Activated CD4-positive, alpha-beta T cell treated with anti-CD3 and anti-CD28 coated beads, Interleukin-2, amount 50 U/mL, for 48 hours (primary cell): ENCODE measurements at places on chromosomes 12 and 14.

- DNase-seq = no peak
Measured at GRCh38 chr14:96585672-96586013, 83.5 kb downstream of the PAPOLA start.

GRCh38 chr12:92063641-92064040 lies 82.0 kb downstream of the BTG1 start:
- DNase-seq = no peak

DNA sequence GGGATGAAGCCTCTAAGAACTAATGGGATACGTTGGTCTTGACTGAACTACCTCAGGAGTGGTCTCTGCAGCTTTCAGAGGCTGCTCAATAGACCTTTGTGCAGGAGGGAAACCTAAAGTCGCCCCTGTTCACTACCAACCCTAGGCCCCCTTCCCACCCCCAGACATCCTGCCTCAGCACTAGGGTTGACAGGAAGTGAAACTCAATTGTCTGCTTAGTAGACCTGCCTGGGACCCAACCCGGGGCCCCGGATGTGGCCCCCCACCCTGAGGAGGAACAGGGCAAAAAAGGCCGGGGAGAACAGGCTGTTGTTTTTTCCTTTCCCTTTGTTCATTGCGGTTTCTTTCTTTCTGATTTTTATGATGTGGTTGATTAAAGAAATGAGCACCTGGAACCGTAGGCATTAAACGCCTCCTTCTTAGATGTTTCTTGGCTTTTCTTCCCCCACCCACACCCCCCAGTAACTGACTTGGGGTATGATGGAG lies 1.6 kb upstream of the DGKA start:
- DNase-seq = peak; percentile 86

DNA sequence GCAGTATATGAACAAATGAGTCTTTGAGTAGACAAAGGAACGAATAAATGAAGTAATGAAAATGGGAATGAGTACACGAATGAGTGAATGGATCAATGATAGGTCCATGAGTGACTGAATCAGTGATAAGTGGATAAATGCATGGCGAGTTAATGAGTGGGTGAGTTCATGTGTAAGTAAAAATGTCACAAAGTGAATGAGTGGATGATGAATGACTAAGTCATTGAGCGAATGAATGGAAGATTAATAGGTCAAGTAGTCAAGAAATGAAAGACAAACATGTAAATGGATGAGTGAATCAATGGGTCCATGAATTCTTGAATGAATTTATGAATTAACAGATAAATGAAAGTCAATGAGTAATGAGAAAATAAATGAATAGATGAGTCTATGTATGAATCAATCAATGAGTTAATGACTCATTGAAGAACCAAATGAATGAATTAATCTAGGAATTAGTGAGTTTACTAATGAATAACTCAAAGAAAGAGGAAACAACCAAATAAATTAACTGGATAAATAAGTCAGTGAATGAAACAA lies 97.3 kb upstream of the RTL1 start:
- no peak for DNase-seq

- no peak for DNase-seq
Measured at GRCh38 chr14:28119849-28120248, 646.7 kb upstream of the FOXG1 start.

GRCh38 chr14:96247031-96247430 lies 9.0 kb upstream of the BDKRB1 start:
- no peak for DNase-seq

DNA sequence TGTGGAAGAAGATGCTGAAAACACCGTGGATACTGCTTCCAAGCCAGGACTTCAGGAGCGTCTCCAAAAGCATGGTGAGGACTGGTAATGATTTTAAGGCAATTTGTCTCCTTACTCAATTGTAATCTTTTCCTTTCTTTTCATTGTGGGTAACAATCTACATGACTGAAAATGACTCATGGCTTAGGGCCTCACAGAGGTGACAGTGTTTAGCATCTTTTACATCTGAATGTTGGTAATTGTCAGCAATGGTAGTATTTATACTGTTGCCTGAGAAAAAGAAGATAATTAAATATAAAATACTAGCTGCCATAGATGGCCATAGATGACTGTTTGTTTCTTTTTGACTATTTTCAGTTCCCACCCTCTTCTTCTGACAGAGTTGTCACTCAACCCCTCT lies 31.6 kb downstream of the TULP3 start:
- no peak for DNase-seq

- no peak for DNase-seq
Measured at GRCh38 chr12:94445662-94446061, 14.0 kb downstream of the CEP83 start.

DNA sequence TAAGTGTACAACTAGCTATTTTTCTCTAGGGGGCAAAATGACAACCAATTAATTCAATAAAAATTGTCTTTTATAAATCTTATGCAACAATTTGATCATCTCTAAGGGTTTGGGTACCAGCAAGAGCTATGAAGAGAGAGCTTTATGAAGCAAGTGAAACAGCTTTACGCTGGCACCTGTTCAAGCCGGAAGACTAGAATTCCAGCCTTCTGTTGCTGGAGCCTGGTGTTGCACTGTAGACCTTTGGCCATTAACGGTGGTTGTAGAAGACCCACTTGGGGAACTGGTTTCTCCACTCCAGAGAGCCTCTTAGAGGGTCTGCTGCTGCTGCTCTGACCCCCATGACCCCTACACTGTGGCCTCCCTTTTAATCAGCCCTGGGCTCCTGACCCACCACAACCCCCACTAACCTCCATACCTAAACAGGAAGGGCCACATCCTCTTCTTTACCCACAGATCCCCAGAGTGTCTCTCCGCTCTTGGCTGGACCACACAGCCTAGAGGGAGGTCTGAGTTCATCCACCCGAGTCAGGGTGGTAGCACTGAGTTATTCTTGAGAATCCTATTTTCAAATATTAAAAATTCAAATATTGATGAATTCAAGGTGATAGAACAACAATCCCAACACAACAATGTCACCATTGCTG lies 54.6 kb upstream of the STON2 start:
- no peak for DNase-seq

DNA sequence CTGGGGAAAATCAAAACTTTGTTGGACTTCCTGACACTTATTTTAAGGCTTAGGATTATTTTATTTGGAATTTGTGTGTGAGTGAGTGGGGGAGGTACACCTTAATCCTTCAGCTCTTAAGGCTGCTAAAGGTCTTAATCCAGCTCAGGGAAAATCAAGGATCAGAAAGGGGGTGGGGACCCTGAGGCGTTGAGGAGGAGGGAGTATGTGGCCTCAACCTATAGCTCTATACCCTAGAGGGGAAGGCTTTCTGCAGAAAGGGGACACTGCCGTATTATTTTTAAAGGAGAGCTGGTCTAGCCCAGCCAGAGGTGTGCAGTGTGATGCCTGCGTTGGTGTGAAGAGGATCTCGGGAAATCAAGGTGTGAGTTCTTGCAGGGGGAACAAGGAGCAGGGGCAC lies 20.0 kb downstream of the IRF2BPL start:
- no peak for DNase-seq

DNA sequence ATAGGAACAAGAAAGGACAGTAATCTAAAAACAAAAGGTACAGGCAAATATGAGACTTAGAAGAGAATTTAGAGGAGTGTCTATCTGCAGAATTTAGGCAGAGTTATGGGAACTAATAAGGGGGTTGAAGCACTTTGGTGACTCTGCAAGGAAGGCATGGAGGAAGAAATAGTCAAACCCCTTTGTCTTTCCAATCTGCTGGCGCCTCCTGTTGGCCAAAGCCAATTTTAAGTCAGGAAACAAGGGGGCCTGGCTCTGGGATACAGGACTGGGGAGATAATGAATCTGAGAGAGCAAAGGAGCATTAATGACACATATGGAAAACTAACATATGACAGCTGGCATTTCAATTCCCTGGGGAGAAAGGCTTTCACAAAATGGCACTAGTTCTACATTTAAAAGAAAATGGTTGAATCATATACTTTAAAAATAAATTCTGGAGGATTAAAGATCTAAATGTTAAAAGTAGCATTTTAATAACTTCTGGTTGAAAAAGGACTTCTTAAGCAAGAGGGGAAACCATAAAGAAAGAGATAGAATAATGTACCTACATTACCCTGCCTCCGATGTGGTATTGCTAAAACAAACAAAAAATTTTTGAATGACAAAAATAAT lies 48.5 kb upstream of the CSRP2 start:
- peak; percentile 60 for DNase-seq

DNA sequence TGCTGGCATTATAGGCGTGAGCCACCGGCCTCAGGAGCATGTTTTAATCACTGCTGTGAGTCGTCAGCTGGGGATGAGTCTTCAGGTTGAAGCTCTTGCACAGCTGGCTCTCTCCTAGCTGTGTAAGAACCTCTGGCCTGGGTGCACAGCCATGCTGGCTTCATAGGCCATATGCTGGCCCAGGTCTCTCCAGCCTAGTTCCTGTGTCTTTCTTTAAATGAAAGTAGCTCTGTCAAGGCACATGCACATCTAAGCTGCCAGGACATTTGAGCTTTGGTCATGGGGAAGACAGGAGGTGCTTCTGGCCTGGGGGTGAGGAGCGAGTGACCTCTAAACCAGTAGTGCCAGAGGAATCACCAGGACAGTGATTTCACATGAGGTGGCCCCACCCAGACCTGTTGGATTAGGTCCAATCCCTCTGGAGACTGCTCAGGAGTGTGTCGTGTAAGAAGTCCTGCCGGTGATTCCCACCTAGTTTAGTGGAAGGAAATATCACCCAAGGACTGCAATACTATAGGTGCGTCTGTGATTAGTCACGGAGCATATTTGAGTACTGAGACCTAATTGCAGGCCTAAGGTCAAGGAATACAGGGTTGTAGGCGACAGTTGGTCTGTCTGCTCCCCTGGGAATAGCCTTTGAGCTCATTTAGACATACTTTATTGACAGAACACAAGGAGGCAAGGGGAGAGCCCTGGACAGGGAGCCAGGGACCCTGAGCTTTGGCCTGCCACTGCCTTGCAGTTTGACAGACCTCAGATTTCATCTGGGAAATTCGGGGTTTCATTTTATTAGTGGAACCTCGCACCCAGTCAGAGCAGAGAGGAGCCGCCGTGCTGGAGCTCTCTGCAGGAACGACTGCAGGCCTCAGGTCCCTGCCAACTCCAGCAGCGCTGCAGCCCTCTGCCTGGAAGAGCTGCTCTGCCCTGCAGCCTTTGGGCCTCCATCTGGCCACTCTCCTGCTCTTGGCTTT lies 67.0 kb downstream of the ANKRD9 start:
- no peak for DNase-seq

GRCh38 chr12:50923361-50924130 lies 28.8 kb upstream of the HIGD1C start:
- no peak for DNase-seq

GRCh38 chr12:63885401-63885800 lies 40.9 kb downstream of the SRGAP1 start:
- no peak for DNase-seq

DNA sequence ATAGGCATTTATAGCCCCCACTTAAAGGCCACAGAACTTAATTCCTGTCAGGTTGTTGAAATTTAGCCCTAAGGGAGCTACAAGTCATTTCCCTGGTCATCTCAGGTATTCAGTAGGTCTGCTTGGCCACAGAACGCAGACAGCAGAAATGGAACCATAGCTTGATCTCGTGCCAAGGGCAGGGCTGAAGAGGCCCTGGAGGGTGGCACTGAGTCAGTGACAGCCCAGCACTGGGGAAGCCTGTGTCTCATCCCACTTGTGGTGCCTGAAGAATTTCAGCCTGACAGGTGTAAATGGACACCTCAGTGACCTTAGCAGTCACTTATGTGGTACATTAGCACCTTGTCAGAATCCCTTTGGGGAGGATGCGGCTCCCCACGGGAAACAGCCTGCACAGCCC lies 6.6 kb downstream of the PRKAB1 start:
- DNase-seq = no peak

- DNase-seq = peak; percentile 4
Measured at GRCh38 chr14:45526715-45527549, 273.9 kb upstream of the MIS18BP1 start.

DNA sequence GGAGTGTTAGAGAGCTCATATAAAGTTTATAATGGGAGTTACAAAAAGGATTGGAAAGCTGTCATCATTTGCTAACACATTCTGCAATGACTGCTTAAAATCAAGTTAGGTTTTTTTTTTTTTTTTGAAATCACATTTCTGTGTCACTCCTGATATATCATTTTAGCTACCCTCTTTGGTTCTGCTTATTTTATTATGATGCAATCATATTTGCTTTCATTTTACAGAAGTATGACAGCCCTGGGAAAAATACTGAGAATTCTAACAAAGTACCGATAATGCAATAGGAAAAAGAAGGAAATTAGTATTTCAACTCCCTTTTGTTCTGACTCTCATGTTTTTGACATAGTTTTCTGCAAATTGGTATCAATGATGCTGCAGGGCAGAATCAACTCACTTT lies 71.6 kb upstream of the MDGA2 start:
- no peak for DNase-seq

- no peak for DNase-seq
Measured at GRCh38 chr12:3216726-3217682, 139.8 kb downstream of the TSPAN9 start.

- no peak for DNase-seq
Measured at GRCh38 chr12:107415071-107415470, 270.5 kb upstream of the PWP1 start.

- no peak for DNase-seq
Measured at GRCh38 chr12:50411051-50411660, 10.5 kb downstream of the LARP4 start.

DNA sequence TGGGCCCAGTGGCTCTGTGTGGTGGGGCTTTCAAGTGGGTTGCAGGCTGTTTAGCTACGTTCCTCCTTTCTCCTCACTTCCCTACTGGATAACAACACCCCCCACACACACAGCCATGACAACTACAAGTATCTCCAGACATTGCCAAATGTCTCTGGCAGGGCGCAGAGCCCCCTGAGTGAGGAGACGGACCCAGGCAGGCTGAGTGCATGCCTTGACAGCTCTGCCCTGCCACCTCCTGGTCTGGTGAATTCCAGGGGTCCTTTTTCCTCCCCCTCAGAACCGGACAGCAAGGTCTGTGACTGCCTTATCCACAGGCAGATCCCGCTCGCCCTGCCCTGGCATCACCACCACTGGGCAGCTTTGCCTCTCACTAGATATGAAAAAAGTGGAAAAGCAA lies 276.5 kb downstream of the TMEM132C start:
- no peak for DNase-seq

GRCh38 chr14:101103321-101103901 lies 199.9 kb upstream of the RTL1 start:
- DNase-seq = no peak

DNA sequence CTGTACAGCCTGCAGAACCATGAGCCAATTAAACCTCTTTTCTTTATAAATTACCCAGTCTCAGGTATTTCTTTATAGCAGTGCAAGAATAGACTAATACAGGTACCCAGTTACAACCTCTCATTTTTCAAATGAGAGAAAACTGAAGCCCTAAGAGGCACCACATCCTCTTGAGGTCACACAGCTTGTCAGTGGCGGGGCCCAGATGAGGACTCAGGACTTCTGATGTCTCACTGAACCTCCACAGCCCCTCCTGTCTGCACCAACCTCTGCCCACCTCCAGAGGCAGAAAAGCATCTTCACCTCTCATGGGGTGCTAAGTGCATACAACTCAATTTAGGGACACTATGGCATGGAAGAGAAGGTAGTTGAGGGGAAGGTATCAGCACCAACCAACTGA lies 120.7 kb downstream of the CRACR2A start:
- DNase-seq = no peak

GRCh38 chr14:31568671-31569070 lies 7.5 kb downstream of the NUBPL start:
- no peak for DNase-seq

- no peak for DNase-seq
Measured at GRCh38 chr14:68198713-68199495, 379.3 kb downstream of the RAD51B start.

- no peak for DNase-seq
Measured at GRCh38 chr12:10279937-10280336, 27.7 kb upstream of the KLRD1 start.

GRCh38 chr14:99645545-99646505 lies 896 bp downstream of the HHIPL1 start:
- no peak for DNase-seq
